GDM1 (cell line): ENCODE measurements at places on chromosomes 7 and 10.
A peak's percentile ranks its signal among the peaks of the same experiment; 100 is the strongest.

DNA sequence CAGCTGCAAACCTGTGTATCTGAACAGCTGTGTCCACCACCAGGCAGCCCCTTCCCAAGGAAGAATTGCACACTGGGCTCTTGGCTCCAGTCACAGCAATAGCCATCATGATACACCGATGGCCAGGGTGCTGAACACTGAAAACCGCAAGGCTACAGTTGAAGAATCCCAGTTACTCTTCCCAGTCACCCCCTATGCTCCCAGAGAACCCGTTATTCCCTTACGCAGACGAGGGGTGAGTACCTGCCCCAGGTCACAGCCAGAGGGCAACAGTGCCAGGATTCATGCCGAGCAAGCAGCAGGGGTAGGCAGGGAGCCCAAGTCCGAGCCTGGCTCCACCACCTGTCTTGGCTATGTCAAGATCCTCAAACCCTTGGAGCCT, 57.8 kb downstream of the RASGEF1A start:
- no peak for DNase-seq

GRCh38 chr7:86991771-86992191, 67.7 kb downstream of the ELAPOR2 start:
- DNase-seq = no peak

DNA sequence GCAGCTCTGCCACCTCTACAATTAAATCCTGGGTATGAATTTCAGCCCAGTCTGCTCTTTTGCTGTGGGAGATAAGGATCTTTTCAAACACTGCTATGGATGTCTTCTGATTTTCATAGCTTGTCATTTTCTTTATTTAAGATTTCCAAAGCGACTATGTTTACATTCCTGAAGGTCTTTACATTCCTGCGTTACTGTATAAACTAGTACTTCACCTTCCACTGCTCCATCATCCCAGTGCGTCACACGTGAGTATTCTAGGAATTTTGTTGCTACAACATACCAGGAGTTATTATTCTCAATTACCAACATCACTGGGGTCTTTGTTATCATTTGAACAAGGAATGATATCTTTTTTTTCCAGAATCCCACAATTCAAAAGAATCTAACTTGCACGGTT, 944.7 kb downstream of the SORCS3 start:
- no peak for DNase-seq

GRCh38 chr7:35624299-35625186, 70.4 kb downstream of the HERPUD2 start:
- peak; percentile 23 for DNase-seq

DNA sequence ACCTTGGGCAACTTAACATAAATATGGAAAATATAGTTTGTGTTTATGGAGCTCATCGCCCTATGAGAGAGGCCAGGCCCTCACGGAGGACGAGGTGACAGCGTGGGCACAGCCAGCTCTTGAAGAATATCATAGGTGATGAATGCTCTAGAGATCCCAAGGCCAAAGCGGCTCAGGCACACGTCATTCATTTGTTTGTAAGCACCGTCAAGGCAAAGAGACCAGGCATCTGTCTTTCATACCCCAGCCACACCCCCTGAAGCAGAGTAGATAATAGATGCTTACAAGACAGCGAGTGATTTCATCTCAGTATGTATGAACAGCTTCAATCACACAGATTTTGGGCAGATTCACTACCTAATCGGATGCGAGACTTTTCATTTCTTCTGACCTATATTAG, 242.1 kb upstream of the C7orf33 start:
- DNase-seq = no peak

- DNase-seq = no peak
These were observed 1016.7 kb downstream of the REEP3 start for GRCh38 chr10:64537928-64538327.

DNA sequence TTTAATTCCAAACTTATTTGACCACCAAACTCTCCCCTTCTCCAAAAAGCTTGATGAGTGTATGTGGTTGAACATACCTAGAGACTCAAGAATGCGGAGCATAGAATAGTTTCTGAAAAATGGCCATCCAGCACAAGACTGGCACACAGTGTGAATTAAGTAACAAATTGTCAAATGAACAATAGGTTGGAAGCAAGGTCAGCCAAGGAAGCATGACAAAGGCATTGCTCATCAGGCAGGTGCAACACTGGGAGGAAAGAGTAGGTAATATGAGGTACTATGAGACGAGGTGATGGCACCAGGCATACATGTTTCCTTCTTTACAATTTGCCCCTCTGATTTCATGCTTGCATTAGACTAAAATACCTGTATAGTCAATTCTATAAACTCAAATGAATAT, 73.7 kb downstream of the DKK1 start:
- no peak for DNase-seq

GRCh38 chr7:157339777-157340677, 3.2 kb downstream of the DNAJB6 start:
- DNase-seq = no peak

DNA sequence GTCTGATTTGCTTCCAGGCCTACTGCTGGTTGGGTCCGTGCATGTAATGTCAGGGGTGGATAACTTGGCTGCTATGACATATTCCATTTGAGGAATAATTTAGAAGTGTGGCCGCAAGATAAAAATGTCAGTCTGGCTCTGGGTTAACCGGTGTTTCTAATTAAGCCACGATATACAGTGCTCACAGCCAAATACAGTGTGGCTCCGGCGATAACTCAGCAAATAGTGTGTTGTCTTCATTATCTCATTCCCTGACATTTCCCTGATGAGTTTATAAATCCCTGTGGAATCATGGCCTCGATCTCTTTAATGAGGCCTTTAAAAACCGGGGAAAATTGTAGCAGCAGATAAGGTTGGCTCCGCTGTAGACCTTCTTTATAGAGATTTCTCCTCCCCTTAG, 1125.0 kb downstream of the TYW1 start:
- DNase-seq = no peak

- DNase-seq = no peak
These were observed 3.2 kb downstream of the SLC4A2 start for GRCh38 chr7:151062399-151063211.

DNA sequence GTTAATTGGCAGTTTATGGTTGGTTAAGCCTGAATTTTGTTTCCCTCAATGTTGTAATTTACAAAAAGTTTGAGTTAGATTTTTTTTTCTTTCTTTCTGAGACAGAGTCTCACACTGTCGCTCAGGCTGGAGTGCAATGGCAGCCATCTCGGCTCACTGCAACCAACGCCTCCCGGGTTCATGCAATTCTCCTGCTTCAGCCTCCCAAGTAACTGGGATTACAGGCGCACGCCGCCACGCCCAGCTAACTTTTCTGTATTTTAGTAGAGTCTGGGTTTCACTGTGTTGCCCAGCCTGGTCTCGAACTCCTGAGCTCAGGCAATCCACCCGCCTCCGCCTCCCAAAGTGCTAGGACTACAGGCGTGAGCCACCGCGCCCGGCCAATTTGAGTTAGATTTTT, 935 bp downstream of the ZNF273 start:
- DNase-seq = no peak

- no peak for DNase-seq
These were observed 38.8 kb downstream of the CCNJ start for GRCh38 chr10:96082153-96082552.

- DNase-seq = no peak
These were observed 11.6 kb downstream of the IMPDH1 start for GRCh38 chr7:128398016-128398840.

DNA sequence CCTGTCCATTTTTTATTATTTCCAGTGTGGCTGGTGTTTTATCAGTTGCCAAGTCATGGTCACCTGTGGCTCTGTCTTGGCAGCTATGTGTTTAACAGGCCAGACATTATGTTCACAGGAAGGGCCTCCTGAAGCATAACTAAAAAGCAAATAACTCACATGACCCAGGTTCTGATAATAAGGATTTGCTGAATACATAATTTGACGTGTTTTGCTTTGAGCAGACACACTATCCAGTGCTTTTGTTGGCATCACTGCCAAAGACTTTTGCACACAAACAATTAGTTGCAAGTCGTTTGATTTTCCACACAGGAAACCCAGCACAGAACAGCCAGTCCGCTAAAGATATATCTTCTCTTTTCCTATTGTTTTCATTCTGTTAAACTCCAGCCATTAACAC, 173.6 kb downstream of the ARL4A start:
- DNase-seq = no peak

GRCh38 chr10:86165666-86166065, 200.9 kb downstream of the GRID1 start:
- DNase-seq = no peak

DNA sequence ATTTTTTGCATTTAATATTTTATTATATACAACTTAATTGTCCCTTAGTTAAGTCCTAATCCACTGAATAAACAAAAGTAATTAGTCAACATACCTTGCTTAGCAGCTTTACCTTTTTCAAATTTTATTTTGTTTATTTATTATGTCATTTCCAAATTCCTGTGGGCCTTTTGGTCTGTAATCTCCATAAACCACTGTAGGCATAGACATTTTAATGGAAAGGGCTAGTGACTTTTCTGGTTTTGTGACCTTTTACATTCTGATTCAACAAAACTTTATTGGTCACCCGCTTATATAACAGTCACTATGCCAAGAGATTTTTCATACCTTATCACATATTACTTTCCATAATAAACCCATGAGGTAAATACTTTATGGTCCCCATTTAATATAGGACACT, 181.3 kb upstream of the PRPS1L1 start:
- no peak for DNase-seq

DNA sequence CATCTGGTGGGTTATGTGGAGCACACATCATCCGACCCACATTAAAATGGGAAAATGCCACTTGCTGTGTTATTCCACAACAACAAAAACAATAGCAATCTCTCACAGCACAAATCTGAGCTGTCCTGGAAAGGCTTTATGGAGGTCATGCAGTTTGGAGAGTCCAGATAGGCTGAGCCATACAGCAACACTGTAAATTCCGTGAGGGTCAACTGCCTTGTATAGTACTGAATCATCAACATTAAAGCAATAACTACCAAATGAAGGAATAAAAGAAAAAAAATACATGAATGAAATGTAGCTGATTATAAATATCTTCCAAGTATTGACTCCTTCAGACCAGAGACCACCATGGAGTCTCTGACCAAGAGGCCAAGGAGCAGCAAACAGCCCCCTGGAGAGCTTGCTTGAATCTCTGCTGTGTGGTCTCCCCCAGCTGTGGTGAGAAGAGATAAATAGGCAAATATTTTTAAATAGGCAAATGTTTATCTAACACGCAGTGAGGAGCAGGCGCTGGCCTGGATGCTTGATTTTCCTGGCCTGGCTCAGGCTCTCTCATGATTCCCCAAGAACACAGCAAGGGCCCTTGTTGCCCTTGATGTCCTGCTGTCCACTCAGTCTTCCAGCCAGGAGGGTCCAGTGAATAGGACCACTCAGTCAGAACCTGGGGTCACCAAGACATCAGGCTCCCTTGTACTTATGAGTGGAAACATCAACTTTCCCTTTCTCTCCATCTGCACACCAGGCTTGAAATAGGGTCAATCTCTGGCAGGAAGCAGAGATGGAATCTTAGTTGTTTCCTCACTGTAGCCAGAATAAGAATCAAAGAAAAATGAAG, 1021.3 kb downstream of the XPNPEP1 start:
- DNase-seq = no peak

DNA sequence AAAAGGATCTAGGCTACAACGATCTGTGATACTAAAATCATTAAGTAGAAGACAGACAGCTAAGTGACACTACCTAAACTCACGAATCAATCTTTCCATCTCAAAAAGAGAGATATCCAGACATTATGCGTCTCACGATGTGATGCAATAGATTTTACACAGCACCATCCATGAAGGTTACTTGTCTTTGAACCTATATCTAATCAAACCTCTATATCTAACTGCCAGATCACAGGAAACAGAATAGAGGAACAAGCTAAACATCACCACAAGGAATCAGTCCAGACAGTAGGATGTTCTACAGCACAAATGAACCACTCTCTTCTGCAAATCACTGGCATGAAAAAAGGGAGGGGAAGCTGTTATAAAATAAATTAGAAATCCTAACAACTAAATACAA, 4.1 kb downstream of the RAPGEF5 start:
- DNase-seq = no peak

- no peak for DNase-seq
These were observed 52.5 kb upstream of the USP6NL start for GRCh38 chr10:11663763-11664555.

GRCh38 chr7:73726083-73726466, 6.6 kb upstream of the STX1A start:
- DNase-seq = no peak

GRCh38 chr7:133081119-133081598, 731 bp downstream of the CHCHD3 start:
- DNase-seq = no peak

GRCh38 chr7:36639826-36640225, 84.5 kb downstream of the AOAH start:
- DNase-seq = peak; percentile 48

DNA sequence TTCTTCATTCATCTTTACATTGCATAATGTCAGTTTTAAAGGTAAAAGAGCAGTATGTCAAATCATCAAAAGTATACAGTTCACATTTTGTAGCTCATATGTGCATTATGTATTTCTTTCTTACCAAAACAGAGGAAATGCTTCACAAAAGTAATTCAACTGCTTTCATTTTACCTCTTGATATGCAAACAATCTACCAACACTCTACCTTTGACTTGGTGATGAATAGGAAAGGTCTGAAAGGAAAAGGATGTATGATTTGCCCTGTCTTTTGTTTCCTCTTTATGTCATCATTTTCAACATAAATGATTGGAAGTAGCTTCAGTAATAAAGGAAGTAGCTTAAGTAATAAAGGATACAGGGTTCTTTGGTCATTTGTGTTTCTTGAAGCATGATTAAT, 846.7 kb downstream of the NXPH1 start:
- DNase-seq = no peak

- no peak for DNase-seq
These were observed 93.4 kb downstream of the GPR26 start for GRCh38 chr10:123759501-123760031.

GRCh38 chr7:108459922-108460551, 3.8 kb upstream of the NRCAM start:
- DNase-seq = no peak

- no peak for DNase-seq
These were observed 239.6 kb downstream of the PRKG1 start for GRCh38 chr10:51313773-51314478.

DNA sequence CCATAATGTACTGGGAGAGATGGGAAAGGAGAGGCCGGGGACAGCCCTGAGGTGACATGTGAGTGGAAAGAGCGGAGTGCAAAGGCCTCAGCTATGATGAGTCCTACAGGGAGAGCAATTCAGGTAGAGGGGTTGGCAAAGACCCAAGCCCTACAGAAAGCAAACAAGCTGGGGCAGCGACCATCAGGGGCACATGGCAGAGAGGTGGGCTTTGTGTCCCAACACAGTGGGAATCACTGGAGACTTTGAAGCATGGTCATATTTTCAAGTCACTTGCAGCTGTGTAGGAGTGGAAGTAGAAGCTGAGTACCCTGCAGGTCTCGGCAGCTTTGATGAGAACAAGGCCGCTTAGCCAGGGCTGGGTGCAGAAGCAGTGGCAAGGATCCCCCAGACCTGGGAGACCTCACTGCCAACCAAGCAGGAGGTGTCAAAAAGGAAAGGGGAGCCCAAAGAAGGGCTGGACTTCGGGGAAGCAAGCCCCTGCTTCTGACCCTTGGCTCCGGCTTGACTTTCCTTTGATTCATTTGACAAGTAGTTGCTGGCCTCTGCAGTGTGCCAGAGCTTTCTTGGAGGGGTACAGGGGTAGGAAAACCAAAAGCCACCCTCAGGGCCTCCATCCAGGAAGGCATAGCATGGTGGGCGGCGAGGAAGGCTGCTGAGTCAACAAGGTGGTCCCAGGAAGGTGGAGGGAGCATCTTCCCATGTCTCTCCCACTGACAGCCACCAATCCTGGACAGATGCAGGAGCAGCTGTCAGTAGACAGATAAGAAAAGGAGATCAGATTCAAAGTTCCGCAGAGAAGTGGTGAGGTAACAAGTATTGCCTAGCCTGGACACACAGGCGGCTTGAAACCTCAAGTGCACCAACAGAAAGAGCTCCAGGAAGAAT, 1.9 kb upstream of the PGAM2 start:
- no peak for DNase-seq
